ENCODE measurements at places on chromosomes 1 and 21.

DNA sequence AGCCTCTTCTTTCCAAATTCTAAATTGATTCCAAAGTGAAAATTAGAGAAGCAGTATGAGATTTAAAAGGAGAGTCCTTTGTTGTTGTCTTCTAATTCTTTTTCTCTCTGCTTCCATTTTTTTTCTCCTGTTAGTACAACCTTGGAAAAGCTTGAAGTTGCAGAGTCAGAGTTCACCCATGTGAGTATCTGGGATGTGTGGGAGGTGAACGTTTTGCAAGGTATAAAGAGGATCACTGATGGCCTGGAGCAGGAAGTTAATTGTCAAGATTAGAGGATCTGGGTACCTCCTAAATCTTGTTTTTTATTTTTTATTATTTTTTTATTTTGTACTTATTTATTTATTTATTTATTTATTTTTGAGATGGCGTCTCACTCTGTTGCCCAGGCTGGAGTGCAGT is 7.7 kb upstream of the PSMD4 start:
- DNase-seq = no peak

GRCh38 chr1:10113501-10113900 is 80.7 kb downstream of the UBE4B start:
- no peak for DNase-seq

GRCh38 chr1:248787430-248787829 is 31.9 kb upstream of the LYPD8 start:
- DNase-seq = no peak

DNA sequence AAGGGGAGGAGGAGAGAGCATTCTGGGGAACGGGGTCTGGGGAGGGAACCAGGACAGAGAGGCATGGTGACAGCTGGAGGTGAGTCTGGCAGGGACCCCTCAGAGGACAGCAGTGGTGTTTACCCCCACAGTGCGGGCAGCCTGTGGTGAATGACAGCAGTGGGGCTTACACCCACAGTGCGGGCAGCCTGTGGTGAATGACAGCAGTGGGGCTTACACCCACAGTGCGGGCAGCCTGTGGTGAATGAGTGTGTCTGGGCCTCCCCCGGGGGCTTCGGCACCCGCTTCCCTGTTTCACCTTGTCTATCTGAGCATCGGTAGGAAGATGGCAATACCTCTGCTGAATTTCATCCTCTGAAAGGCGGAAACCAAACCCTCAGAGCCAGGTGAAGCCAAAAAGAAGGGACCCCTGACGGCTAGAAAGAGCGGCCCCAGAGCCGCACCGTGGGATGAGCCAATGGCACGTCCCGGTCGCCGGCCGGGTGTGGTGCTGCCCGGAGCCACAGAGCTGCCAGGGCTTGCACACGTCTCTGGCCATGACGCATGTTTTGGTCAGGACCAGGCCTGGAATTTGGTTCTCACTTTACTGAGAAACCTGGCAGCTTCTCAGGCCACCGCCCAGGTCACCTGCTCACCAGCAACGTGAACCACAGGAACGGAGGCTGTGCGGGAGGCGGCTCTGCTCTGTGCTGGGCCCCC is 54.1 kb downstream of the SIK1 start:
- DNase-seq = no peak

DNA sequence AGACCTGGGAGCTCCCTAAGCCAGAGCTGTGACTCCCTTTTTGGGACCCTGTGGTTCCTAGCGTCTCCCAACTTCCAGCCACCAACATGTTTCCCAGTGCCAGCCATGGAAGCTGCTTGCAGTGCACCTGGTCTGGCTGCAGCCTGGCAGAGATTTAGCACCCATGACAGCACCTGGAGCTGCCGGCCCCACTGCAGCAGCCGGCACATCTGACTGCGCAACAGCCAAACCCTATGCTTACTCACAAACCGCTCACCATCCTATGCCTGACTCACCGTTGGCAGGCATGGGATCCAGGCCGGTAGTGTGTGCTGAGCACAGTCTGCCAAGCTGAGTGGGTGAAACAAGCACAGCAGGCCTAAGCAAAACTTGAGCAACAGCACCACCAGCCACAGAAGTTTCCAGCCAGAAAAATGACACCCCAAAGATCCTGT is 435.9 kb upstream of the PRMT6 start:
- no peak for DNase-seq

DNA sequence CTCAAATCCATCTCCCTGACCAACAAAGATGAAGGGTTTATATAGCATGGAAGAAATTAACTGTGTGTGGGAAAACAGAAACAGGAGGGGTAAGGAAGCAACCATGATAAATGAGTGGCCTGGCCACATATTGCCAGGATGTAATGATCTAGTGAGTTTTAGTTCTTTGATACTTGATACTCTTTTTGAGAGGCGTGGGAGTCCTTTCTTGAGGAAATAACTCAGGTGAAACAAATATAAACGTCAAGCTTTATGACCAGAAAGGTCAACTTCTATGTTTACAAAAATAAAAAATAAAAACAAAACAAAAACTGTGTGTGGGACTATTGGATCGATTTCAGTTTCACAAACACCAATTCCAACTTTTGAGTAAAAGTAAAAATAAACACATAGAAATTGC is 860.8 kb upstream of the B3GALT2 start:
- DNase-seq = no peak

GRCh38 chr1:89781494-89782126 is 39.2 kb upstream of the LRRC8D start:
- DNase-seq = peak; percentile 58

GRCh38 chr1:182143825-182144645 is 82.5 kb upstream of the ZNF648 start:
- DNase-seq = no peak

DNA sequence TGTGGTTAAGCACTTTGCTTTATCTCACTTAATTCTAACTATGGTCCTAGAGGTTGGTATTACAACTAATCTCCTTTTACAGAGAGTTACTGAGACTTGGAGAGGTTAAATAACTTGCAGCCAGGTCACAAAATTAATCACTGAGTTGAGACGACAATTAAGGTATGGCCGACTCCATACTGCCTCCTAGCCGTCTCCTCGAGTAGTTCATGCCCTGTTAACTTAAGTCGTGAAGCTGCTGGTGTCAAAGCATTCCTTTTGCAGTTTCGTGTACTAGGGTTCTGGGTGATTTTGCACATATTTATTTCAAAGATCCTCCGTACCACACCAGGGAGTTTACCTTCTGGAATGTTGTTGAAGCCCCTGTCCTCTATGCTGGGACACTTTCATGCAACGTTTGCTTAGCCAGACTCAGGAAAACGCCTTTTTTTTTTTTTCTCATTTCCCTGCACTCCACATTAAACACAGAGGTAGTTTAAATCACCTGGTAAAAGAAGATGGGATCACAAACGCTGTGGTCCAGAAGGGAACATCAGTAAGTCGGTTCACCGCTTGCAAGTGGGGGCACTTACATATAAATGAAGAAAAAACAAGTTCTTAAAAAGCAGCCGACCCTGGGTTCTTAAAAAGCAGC is 570 bp upstream of the NEK7 start:
- DNase-seq = peak; percentile 69

DNA sequence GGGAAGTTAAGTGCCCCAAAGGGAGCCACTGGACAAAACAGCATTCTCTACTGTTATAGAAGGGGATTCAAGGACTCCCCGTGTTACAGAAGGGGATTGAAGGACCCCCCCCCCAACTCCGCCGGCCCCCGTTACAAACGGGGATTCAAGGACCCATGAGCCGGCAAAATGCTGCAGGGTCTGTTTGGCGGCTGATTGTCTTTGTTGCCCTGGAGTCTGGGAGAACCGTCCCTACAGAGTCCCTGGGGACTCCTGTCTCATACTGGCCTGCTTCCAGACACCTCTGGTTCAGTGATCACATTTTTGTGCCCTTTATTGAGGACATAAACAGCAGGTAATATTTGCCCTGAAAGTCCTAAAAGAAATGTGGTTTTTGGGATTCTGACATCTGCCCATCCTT is 96.4 kb downstream of the SYF2 start:
- DNase-seq = no peak

DNA sequence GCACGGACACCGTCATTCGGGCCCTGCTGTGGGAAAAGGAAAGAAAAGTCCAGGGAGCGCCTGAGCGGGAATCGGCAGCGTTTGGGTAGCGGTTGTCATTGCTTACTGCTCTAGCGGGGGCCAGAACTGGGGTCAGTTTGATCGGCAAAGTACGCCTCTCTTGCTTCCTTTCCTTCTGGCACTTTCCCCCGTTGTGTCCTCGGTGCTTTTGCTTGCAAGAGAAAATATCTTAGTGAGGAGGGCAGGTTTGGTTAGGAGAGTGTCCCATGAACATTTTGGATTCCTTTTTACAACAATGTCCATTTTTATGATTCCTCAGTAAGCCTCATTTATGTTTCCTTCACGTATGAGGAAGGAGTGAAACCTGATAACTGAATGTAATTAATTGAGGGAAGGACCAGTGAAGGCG is 670 bp downstream of the ST3GAL3 start:
- DNase-seq = no peak

DNA sequence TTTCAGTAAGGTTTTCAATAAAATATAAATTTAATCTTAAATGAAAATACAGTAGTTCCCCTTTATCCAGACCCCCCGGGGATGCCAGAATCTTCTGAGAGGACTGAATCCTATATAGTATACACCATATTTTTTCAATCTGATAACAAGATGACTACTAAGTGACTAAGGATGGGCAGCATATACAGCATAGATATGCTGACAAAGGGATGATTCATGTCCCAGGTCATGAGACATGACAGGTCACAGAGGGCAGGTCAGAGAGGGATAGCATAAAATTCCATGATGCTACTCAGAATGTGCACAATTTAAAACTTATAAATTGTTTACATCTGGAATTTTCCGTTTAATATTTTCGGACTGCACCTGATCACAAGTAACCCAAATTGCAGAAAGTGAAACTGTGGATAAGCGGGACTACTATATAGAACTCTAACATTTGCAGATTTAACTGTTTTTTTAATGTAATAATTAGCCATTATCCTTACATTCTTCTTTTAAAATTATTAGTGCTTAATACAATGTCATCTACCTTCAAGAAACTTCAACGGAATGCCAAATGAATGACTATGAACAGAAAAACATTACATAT is 48.8 kb downstream of the LRRC40 start:
- DNase-seq = no peak

- no peak for DNase-seq
Observed at GRCh38 chr1:89732206-89732605, 88.6 kb upstream of the LRRC8D start.

- DNase-seq = no peak
Observed at GRCh38 chr1:237664348-237664747, 226.4 kb downstream of the ZP4 start.

DNA sequence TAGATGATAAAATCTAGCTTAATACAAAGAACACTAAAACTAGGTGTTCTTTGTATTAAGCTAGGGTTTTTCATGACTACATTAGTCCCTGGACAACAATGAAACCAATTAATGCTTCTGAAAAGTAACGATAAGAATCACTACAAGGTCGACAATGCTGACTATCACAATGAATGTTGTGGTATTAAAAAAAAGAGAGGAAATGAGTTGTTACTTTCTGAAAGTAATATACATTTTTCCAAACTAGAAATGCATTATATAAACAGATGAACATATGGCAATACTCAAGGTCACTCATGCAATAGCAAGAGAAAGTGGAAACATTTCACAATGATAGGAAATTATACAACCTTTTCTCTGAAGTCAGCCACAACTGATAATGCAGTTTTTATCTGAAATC is 19.0 kb downstream of the DPH5 start:
- DNase-seq = no peak

GRCh38 chr1:226679853-226680516 is 59.1 kb downstream of the ITPKB start:
- DNase-seq = peak; percentile 81

GRCh38 chr1:24897263-24898151 is 32.6 kb downstream of the RUNX3 start:
- no peak for DNase-seq
